Activated CD4-positive, alpha-beta T cell treated with anti-CD3 and anti-CD28 coated beads for 36 hours (primary cell): ENCODE measurements at places on chromosomes 4 and X. TPM values are rescaled to one million over a fixed set of nuclear protein-coding genes. Genes with fewer than 3 reads are reported as not detected.

Gene NAP1L3
- 2.2 TPM for total RNA-seq

Gene CLCN4
- not detected for total RNA-seq

Gene HELQ
- total RNA-seq = 9.3 TPM

Gene RASGEF1B
- 3.4 TPM for total RNA-seq

Gene CLNK
- total RNA-seq = not detected

Gene GSTCD
- total RNA-seq = 16.3 TPM
